ENCODE measurements at places on chromosomes 1 and 21.

- no peak for DNase-seq
Measured at GRCh38 chr1:193030280-193030679, 28.9 kb downstream of the UCHL5 start.

DNA sequence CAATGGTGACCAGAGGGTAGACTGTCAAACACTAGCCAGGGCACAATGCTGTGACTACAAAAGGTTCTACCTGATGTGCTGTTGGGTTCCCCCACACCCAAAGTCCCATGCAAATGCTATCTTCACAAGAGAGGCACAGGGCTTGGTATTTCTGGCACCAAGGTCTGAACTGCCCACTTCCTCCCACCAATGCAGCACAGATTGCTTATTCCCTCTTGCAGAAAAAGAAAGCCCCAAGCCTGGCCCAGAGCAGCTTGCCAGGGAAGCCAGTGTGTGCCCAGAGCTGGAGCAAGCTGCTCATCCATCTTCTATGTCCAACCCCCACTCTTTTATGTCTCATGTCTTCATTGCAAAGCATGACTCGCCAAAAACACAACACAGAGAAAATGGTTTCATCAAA is 149.4 kb upstream of the CAMK1G start:
- no peak for DNase-seq

- DNase-seq = no peak
Measured at GRCh38 chr1:25554886-25555752, 11.7 kb downstream of the LDLRAP1 start.

DNA sequence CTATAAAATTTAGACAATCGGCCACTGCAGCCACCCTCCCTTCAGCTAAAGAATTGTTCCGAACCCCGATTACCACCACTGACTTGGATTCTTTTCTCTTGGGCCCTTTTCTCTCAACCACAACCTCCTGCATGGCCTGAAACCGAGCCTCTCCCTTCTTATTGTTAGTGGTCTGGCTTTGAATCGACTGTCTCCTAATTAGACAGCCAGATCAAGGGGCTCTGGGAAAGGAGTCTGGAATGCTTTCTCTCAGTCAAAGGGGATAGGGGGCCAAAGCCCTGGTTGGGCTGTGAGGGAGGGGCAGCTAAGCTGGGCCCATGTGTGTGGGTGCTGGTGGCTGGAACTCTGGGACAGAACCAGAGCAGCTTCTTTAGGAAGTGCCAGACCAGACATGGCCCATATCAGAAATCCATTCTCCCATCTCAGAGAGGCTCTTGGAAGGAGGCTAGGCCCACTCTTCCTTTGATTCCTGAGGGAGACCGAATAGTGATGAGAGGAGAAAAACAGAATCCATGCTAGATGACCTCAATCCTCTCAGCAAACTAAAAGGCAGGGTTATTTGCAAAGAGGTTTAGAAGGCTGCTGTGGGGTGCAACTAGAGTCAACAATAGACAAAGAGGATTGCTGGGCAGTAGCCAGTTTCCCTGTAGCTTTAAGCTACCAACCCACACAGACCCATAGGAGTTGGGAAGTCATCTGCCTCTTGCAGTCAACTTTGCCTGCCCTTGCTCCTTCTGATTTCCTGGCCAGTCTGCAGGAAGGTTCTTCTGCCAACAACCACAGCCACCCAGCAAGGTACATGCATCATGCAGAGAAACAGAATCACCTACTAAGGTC is 117.6 kb downstream of the AK5 start:
- DNase-seq = no peak

DNA sequence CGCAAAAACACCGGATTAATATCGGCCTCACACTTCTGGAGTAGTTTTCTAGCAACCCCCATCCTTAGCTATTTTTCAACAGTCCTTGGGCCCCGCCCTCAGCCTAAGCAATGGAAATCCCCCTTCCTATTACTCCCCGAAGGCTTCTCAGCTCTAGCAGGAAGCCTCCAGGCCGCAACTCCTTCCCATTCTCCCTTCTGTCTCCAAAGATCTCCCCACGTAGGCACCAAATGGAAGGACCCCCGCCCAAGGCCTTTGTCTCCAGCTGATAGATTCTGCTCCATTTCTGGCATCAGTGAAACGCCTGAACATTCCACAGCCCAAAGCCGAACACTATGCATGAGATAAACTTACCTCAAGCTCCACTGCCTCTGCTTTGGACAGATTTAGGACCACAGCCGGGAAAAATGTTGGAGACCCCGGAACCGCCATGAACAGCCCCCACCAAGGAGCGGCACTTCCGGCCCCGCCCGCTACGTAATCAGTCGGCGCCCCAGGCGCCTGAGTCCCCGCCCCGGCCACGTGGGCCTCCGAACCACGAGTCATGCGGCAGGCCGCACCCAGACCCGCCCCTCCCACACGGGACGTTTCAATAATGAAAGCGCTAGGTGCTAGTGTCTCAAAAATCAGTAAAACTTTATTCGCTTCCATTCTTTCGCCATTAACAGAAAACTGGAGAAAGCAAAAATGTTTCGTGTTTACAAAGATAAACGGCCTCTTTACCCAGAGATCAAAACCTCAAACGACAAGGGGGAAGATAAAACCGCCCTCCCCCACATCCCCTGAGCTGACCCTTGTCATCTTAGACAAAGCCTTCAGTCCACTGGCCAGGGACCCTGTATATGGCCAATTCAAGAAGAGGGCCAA is at the start of gene NRAS:
TSS of gene NRAS (minus strand) at position 468 of the 867 bp plus-strand sequence. CDS start 611 bp downstream, outside the sequence.
- DNase-seq = peak; percentile 92

DNA sequence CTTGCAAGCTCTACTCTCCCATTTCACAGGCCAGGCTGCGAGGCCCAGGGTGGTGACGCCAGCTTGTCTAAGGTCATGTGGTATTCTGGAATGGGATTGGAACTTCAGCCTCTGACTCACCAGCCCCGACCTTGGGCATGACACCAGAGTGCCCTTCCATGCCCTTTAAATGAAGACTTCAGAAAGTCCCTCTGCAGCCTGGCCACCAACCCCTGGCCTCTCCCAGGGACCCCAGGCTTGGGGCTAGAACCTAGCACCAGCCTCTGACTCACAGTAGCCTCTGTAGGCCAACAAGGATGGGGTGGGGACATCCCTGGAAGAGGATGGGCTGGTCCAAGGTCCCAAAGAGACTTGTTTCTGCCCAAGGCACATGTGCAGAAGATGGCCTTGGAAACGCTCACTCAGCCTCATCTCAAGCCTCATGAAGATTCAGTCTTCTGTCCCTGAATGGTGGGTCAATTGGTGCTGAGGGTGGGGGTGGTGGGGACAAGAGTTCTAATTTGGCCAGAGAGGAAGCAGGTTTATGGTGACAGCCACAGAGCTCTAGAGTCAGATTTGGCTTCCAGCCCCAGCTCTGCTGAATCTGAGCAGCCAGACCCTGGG is 36.1 kb upstream of the RUNX3 start:
- no peak for DNase-seq

GRCh38 chr1:108892356-108893140 is 15.8 kb downstream of the GPSM2 start:
- no peak for DNase-seq

- no peak for DNase-seq
Measured at GRCh38 chr1:47871799-47872353, 125.3 kb downstream of the TRABD2B start.

DNA sequence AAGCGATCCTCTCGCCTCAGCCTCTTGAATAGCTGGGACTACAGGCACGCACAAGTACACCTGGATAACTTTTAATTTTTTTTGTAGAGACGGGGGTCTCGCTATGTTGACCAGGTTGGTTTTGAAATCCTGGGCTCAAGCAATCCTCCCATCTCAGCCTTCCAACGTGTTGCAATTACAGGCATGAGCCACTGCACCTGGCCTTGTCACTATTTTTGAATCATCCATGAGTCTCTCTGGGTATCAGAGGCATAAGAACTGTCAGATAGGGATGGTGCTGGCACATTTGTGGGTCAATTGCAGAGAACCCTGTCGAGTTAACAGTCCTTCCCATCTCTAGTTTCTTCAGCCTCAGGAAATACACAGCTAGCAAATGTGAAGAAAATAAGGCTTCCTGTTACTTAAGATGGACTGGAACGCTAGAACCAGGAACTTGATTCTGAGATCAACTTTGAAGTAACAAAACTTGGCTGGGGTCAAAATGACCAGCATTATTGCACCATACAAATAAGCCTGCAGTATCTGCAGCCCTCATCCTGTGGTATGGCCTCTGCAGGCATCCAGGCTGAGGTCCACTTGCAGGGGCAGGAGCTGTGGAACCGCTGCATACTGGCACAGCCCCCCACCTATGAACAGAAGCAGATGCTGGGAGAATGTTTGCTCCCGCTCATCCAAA is 124.3 kb upstream of the GADD45A start:
- no peak for DNase-seq

DNA sequence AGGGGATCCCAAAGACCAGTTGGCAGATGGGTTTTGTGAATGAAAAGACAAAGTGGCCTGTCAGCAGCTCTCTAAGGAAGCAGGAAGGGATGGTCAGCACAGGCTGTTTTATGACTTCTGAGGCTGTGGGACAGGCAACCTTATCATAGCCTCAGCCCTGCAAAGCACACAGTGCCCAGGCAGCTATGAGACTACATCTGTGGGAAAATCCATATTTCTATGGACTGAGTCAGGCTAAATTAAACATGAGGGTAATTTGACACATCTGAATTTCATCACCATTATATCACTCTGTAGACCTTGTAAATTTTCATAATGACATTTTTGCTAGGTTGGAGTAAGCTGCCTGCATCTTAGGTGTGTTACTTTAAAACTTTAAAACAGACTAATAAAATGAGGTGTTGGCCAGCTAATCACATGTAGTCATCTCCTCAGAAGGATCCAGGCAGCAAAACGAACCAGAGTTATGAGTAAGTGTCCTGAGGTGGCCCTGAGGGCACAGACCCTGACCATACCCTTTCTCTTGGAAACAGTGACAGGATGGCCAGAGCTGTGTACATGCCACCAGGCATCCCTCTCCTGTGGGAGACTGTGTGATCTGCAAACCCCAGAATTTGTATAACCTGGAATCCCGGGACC is 14.6 kb downstream of the NGF start:
- no peak for DNase-seq

- DNase-seq = no peak
Measured at GRCh38 chr1:243977094-243977493, 74.0 kb upstream of the ZBTB18 start.

DNA sequence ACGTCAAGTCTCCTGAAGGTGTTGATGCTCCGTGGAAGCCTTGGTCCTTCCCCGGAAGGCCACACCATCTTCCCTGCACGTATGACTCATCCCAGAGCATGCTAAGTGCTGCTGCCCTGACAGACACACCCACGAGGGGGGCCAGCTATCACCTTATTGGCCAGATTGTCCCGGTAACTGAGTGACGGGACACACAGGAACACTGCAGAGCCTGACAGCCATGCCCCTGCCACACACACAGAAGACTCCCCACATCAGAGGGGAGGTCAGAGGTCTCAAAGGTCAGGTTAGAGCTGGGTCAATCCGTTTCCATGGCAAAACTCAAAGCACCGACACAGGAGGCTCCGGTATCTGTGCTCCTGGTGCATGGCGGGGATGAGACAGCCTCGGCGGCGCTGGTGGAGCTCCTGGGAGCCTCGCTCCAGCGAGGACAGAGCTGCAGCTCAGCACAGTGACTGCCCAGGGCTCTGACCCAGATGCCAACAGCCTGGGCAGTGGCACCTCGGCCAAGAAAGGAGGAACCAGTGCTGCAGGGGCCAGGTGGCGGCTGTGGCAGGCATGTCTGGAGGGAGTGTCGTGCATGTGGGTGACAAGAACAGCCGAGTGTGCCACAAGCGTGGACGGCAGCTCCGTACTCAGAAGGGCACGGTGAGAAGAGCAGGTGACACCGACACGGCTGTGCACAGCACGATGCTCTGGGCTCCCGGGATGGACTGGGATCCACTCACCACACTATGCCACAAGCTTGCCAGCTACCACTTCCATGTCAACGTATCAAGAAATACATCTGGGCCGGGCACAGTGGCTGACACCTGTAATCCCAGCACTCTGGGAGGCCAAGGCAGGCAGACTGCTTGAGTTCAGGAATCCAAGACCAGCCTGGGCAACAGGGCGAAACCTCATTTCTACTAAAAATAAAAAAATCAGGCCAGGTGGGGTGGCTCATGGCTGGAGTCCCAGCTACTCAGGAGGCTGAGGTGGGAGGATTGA is 14.8 kb upstream of the TMEM240 start:
- DNase-seq = no peak

GRCh38 chr1:81151206-81151605 is 649.5 kb upstream of the ADGRL2 start:
- no peak for DNase-seq

Data from GM06990 (cell line).